ENCODE measurements at places on chromosomes 4 and X.
A peak's percentile ranks its signal among the peaks of the same experiment; 100 is the strongest.

DNA sequence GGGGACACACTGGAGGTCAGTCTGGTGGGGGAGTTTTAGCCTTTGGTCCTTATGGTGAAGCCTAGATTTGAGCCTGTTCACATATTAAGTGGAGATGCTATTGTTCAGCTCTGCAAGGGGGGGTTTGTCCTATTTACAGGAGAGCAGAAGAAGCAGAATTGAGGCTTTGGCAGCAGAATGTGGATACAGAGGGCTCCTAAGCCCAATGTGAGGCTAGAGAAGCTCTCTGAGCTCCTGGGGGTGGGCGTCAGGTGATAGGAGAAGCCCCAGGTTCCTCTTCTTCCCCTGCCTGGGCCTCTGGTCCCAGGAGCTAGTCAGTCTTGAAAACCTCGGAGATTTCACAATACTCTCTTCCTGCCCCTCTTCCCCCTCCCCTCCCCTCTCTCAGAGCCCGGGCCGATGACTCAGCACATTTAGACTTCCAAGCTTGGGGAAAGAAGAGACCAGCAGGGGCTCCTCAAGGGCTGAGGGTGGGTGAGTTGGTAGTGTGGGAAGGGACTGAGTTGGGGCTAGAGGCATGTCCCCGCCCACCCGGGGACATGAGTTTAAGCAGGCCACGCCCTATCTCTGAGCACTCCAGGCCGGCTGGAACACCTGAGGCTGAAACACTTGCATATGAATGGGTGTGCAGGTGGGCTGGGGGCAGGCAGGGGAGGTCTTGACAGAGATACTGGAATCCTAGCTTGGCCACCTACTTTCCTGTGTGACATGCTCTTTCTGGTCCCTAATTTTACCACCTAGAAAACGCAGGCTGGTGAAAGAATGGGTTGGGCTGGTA, 3.4 kb downstream of the TFE3 start:
- peaks cover 39% of the 10 kb centered on the region for H3K4me1 ChIP-seq
- H3K4me3 ChIP-seq = peak overlapping the region; percentile 94
- H3K36me3 ChIP-seq = no peaks in the 10 kb centered on the region
- peak overlapping the region; percentile 85 for H3K27ac ChIP-seq
- H3K27me3 ChIP-seq = no peaks in the 10 kb centered on the region

DNA sequence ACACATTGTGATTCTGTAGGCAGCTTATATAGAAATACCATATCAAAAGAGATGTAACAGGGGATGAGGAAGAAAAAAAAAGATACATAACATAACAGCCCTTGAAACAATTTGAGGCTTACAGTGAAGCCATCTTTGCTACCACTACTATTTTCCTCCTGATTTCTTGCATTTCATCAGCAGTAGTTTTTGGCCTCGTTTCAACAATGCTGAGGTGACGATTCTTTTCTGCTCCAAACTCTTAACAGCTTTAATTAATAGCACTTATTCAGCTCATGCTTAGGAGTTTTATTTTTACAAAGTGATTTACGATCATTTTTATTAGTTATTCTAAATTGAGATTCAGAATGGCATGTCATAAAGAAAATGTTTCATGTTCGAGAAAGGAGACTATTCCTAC, 163.2 kb downstream of the DCK start:
- DNase-seq = no peak
- H3K27ac ChIP-seq = no peak overlapping the region
- H3K4me3 ChIP-seq = no peak overlapping the region
- no peaks in the 10 kb centered on the region for H3K4me1 ChIP-seq
- H3K27me3 ChIP-seq = peaks cover 10% of the 10 kb centered on the region

DNA sequence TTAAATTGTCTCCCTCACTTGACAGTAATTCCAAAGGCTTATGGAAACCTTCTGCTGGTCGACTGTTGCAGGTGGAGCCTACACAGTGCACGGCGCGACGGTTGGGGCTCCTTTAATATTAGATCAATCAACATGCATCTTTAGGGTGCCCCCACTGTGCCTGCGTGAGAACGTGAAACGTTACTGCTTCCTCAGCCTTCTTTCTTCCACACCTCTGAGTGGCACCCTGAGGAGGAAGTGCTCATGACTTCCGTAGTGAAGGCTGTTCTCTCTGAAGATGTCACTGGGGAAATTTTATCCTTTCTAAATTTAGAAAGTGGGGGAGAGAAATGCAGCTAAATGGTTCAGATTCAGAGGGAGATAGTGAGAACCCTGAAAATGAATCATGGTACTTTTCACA, 184.0 kb upstream of the ZFP42 start:
- DNase-seq = no peak
- no peak overlapping the region for H3K4me3 ChIP-seq
- H3K27me3 ChIP-seq = no peaks in the 10 kb centered on the region

GRCh38 chrX:71657267-71657666, 10.1 kb upstream of the LOC101059915 start:
- no peak overlapping the region for H3K4me3 ChIP-seq
- no peaks in the 10 kb centered on the region for H3K36me3 ChIP-seq
- no peak for DNase-seq
- peaks cover 8% of the 10 kb centered on the region for H3K27me3 ChIP-seq
- peaks cover 5% of the 10 kb centered on the region for H3K4me1 ChIP-seq

DNA sequence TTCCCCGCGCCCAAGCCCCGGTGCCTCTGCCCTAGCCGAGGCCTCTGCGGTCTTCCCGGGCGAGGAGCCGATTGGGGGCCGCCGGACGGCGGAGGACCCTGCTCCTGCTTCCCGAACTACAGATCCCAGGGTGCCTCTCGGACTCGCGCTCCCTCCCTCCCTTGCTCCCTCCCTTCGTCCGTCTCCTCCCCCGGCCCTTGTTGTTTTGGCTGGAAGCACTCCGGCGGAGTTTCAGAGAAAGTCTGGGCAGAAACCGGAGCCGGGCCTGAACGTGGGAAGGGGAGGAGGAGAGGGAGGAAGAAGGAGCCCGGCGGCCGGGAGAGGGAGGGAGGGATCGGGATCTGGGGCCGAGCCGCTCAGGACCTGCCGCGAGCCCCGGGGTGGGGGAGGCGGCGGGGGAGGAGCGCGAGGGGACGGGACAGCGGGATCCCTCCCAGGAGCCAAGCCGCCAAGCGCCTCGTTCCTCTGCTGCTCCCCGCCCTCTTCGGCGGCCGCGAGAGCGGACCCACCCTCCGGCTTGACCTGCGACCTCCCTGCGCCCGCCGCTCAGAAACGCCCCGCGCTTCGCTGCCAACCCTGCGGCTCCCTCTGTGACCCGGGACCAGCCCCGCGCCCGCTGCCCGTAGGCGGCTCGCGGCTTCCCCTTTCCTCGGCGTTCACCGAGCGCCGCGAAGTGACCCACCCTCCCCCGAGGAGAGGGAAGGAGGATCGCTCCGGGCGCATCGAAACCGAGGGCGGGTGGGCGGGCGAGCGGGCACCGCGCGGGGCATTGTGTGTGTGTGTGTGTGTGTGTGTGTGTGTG, 496 bp upstream of the GAB1 start:
- H3K4me1 ChIP-seq = peaks cover 4% of the 10 kb centered on the region
- peak; percentile 65 for DNase-seq
- no peak overlapping the region for H3K27ac ChIP-seq
- H3K27me3 ChIP-seq = peaks cover 24% of the 10 kb centered on the region
- H3K36me3 ChIP-seq = no peaks in the 10 kb centered on the region

DNA sequence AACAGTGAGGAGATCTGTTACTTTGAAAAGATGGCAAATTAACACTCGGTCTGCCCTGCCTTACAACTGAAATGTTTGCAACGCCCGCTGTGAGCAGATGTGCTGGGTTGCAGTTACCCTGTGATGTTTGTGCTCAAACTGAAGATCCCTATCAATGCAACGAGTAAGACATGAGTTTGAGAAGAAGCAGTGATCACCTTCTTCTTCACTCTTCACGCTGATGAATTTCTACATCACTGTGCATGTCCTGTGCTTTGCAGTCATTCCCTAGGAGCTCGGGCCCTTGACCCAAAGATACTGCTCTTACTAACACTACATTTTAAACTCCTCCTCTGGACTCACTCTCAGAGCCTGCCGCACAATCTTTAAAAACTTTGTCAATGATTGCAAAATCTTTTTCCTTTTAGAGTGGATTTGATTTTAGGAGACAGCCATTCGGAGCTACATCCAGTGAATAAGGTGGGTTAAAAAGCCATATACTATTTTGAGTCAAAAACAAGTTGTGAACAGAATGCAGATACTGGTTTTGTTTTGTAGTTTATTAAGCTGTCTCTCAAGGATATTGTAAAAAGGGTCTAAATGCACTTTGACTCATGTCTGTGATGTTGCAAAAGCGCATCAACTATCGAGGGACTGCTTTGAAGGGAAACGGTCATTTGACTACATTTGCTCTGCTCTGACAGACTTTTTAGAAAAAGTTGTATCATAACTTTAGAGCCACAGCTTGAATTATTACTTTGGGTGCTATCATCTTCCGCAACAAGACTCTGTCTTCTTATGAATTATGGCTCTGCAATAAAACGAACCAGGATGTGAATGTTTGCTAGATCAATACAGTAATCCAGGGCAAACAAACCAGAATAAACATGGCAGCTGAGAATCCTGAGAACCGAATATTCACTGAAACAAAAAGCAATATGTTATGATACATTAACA, 5.7 kb upstream of the RHOH start:
- H3K4me3 ChIP-seq = peak overlapping the region; percentile 52
- H3K27ac ChIP-seq = peak overlapping the region; percentile 98
- H3K36me3 ChIP-seq = no peaks in the 10 kb centered on the region
- no peak for DNase-seq
